ENCODE measurements at places on chromosomes 2 and 18.

DNA sequence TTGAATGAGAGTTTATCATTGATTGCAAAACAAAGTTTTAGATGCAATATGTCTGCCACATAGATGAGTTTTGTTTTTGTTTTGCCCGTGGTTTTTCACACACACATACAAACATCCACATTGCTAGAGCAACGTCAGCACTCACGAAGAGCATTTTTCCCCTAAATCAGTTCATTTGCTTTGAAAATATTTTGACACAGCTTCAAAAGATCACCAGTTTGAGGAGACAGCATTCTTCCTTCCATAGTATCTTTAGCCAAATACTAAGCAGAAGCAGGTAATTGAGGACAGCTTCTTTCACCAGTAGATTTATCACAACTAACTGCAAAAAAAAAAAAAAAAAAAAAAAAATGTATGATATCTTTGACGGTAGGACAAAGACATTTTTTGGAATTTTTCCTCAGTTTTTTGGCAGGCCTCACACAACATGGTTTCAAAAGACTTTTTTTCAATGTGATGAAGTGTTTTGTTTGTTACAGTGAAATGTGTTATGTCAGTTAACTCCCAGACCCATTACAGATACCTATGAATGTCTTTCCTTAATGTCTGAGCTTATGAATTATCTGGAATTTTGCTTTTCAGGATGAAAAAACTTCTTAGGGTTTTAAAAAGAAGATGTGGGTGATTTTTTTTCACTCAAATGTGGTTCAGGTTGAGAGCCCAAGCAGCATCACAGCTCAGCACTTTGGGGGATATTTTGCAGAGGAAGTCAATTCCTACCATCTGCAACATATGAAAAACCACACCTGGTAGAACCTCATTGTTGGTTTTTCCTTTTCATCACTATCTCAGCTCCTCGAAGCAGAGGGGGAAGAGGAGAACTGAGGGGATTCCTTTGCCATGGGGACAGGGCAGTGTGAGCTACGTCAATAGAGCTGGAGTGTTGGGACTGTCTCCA is 31.6 kb downstream of the AOX1 start:
- no peak for DNase-seq

- no peak for DNase-seq
These were observed 10.5 kb downstream of the ATG16L1 start for GRCh38 chr2:233261819-233262555.

- DNase-seq = no peak
These were observed 39.2 kb downstream of the SCN1A start for GRCh38 chr2:166088634-166089033.

DNA sequence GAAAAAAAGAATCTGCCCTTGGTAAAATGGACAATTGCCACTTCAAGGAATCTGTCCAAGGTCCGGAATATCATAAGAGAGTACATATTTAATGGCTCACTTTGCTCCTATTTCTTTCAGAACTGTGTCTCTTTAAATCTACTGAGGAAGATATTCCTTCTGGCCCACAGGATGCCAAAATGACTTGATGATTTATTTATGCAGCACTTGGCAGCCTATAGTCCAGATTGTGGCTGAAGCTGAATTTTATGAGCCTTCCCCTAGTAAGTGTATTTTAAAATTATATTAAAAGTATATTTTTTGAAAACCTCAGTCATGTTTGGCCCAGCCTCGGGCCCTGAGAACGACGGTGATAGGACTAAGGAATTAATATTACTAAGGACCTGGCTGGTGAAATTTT is 465.1 kb upstream of the HNRNPA3 start:
- no peak for DNase-seq

GRCh38 chr2:43347746-43348145 is 121.3 kb upstream of the ZFP36L2 start:
- no peak for DNase-seq
